ENCODE measurements at places on chromosomes 1 and 21.
A peak's percentile ranks its signal among the peaks of the same experiment; 100 is the strongest.

GRCh38 chr1:183834568-183834967, 29.6 kb downstream of the RGL1 start:
- peak; percentile 29 for DNase-seq

DNA sequence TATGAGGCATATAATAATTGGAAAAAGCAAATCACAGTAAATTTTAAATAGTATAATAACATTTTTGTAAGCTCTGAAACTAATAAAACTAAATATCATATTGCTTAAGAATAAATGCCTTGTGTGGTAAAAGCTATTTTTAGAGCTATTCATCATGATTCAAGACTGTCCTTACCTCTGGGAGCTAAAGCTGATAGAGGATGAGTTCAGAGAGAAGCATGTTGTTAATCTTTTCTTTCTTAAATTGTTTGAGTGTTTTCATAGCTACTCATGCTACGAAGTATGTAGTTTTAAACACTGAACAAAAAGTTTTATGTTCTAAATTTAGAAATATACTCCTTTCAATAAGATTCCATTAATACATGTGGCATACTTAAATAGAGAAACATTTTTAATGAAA, 30.5 kb downstream of the IFI16 start:
- DNase-seq, result no peak

GRCh38 chr1:77620273-77620672, 62.2 kb downstream of the ZZZ3 start:
- no peak for DNase-seq

DNA sequence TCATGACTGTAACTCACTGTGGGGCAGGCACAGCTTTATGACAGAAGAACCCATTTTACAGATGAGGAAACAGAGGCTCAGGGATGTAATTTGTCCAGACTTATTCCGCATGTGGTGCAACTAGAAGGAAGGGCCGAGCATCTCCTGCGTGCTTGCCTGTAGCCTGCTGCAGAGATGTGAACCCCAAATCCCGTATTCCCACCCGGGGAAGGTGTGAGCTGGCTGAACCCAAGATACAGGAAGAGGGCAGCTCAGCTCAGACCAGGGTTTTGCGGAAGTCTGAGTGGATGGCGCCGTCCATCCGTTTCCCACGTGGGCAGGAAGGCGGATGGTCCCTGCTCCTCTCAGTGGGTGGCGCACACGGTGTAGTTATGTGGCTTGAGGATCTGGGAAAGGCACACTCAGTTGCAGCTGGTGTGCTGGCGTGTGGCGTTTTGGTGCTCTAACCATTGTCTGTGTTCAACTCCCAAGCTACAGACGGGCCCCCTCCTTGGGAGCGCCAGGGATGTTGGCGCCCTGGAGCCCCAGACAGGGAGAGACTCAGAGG, 1.2 kb downstream of the CROCC start:
- DNase-seq, result no peak

DNA sequence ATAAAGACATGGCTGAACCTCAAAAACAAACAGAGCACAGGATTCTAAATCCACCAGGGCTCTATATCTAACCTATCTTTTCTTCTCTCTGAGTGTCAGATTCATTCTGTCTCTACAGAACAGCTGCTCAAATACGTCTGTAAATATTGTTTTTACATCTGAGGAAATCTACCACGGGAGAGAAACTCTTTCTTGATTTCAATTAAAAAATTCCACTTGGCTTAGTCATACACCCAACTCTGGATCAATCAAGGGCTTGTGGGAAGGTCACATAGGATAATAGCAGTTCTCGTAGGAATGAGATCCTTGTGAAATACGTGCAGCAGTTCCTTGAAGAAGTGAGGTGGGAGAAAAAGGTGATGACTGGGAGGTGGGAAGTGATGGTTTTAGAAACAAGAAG, 1355.7 kb upstream of the ADGRL2 start:
- DNase-seq, result no peak

- no peak for DNase-seq
These were observed 35.3 kb downstream of the FCRL5 start for GRCh38 chr1:157517016-157517415.

DNA sequence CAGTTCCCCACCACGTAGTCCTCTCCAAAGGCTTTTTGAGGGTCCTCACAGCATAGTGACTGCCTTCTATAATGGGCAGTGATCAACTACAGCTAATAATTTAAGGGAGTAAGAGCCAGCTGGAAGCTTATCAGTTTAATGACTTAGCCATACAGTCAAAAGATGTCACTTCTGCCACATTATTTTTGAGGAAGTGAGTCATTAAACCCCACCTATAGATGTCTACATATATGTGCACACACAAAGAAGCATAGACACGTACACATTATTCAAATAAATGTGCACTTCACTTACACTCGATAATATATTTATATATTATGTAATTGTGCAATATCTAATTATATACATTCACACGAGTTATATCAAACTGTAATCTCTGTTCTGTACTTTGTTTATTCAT, 1704.7 kb downstream of the KCNT2 start:
- no peak for DNase-seq

DNA sequence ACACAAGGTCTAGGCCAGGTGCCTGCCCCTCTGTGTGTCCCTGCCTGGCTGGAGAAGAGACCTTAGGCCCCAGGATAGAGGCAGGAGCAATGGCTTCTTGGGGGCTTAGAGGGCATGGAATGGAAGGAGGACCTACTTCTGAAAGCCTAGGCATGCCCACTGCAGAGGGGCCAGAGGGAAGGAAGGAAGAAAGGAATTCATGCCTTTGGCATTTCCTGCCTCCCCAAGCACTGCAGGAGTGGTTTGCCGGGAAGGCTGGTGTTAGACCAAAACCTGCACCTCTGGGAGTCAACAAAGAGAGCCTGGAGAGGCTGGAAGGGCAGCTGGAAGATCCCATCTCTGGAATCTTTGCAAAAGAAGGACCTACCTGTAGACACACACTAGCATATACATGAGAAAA, 50.7 kb upstream of the KCNE2 start:
- no peak for DNase-seq

- DNase-seq, result no peak
These were observed 7.7 kb upstream of the TTLL10 start for GRCh38 chr1:1165900-1166421.

DNA sequence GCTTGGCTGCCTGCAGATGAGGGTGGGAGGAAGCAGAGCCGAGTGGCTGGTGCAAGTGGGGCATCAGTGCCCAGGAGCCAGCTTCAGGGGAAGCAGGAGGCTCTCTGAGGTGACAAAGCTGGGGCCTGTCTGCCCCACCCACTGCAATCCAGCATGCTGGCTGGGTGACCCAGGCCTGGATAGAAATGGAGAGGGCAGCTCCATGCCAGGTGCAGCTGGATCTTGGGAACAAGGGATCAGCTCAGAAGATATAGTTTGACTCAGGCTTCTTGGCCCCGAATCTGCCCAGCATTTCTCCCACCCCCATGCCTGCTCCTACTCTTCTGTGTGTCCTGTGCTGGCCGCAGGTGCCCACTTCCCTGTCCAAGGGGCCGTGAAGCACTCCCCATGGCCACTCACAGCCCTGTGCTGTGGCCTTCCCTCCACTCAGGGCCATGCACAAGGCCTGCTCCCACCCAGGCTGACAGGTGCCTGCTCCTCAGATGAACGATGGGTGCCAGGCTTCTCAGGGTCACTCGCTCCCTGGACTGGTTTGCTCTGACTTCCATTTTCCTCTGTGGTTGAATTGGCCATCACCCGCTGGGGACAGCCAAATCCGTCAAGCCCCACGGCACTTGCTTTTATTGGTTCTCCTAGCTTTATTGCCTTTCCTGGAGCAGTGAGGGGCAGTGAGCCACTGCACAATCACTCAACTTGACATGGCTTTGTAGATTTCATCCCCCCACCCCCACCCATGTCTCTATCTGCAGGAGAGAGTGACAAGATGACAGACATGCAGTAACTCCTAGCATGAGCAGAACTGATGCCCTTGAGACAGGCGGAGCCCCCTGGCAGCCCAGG, 174.8 kb upstream of the VAMP3 start:
- no peak for DNase-seq

- DNase-seq, result no peak
These were observed 5.8 kb downstream of the OR14I1 start for GRCh38 chr1:248696774-248697173.

All from NCI-H1092 treated with DMSO at 0.1 percent for 48 hours (cell line).